ENCODE measurements at places on chromosomes 4 and X.

- no peak for DNase-seq
Observed at GRCh38 chr4:1842993-1843448, 12.9 kb downstream of the LETM1 start.

GRCh38 chr4:8422327-8422726 is 18.2 kb downstream of the ACOX3 start:
- no peak for DNase-seq

DNA sequence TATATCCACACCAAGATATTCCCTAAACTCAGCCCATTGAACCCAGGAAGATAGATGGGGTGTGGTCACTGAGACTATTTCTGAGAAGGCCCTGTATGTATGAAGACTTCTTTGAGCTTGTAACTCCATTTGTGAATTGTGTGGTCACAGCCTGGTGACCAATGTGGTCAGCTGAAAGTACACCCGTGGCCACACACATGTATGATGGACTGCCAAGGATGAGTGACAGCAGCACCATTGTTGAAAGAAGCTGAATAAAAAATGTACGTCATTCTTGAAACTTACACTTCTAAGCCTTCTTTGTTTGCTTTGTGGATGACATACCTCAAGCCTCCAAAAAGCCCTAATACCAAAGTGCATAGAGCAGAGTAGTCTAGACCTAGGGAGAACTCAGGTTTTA is 581.4 kb downstream of the RAB28 start:
- DNase-seq = no peak

DNA sequence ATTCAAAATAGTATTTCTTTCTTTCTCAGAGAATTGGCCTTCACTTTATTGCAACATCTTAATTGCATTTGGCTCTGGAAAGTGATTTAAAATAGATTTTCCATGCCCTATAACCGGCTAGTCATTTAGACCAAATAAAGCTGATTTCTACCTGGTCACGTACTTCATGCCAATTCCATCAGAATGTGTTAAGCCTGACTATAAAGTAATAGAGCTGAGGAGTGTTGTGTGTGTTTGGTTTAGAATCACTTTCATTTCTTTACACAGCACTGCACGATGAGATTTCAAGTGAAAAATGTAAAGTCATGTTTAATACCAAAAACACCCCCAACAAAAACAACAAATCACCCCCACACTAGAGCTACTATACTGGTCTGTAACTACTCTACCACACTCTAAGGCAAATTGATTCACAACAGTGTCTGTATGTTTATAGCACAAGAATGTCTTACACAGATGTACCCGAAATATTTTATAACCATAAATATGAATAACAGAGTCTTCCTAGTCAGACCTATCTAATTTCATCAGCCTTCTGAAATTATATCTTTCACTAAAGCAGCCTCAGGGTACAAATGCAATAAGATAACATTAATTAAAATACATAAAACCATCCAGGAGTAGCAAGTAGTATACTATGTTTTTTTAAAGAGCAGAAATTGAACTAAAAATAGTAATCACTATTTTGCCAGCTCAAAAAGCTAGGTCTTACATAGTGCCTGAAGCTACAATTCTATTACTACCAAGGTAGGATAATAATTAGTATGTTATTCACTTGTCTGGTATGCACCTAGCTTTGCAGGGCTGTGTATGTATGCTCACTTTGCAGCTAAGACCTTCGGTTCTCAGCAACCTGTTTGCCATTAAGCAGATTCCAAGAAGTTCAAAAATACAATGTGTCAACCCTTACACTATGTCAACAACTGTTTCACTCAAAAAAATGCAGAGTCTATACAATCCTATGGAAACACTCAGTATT is 28.4 kb downstream of the APBB2 start:
- no peak for DNase-seq

DNA sequence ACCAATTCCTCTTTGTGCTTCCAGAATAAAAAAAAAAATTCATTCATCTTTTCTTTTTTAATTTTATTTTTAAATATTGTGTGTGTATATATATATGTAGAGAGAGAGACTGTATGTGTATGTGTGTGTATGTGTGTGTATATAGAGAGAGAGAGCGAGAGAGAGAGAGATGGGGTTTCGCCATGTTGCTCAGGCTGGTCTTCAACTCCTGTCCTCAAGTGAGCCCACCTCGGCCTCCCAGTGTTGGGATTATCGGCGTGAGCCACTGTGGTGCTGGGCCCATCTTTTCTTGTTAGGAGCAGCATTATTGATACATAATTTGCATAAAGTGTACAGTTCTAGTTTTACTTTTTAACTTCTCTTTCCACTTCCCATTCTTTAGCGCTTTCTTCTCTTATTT is 33.6 kb downstream of the KDM6A start:
- no peak for DNase-seq
